ENCODE measurements at places on chromosomes 1 and 21. TPM values are rescaled to one million over a fixed set of nuclear protein-coding genes. Genes with fewer than 3 reads are reported as not detected.
A peak's percentile ranks its signal among the peaks of the same experiment; 100 is the strongest.

GRCh38 chr1:115379943-115380342 is 41.9 kb upstream of the NGF start:
- DNase-seq, result no peak
- no peak overlapping the region for H3K4me3 ChIP-seq
- no peaks in the 10 kb centered on the region for H3K36me3 ChIP-seq
- no peak overlapping the region for H3K27ac ChIP-seq

The TPRG1L gene
- 8.4 TPM for total RNA-seq

The SEC16B gene
- not detected for total RNA-seq

DNA sequence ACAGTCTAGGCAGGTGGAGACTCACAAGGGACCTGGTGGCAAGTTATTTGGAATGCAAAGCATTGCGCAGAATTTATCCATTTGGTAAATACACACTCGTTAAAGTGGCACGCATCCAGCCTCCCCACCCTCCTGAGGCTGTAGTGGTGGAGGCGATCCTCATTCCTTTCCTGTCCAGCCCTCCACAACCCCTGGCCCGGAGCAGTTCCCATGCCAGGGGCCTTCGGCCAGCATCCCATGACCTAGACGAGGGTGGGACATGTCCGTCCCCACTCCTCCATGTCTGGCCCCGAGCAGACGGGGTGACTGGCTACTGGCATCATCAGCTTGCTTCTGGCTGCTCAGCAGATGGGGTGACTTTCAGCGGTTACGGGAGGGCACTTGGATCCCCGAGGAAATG is 281.5 kb upstream of the VAMP3 start:
- H3K27me3 ChIP-seq, result peaks cover 5% of the 10 kb centered on the region
- no peaks in the 10 kb centered on the region for H3K36me3 ChIP-seq
- no peak overlapping the region for H3K27ac ChIP-seq
- H3K4me3 ChIP-seq, result no peak overlapping the region
- DNase-seq, result no peak
- no peaks in the 10 kb centered on the region for H3K4me1 ChIP-seq

GRCh38 chr1:19163261-19163660 is 46.8 kb downstream of the UBR4 start:
- no peaks in the 10 kb centered on the region for H3K4me1 ChIP-seq
- no peak overlapping the region for H3K4me3 ChIP-seq
- H3K27ac ChIP-seq, result no peak overlapping the region
- no peak for DNase-seq
- peaks cover 100% of the 10 kb centered on the region for H3K36me3 ChIP-seq

DNA sequence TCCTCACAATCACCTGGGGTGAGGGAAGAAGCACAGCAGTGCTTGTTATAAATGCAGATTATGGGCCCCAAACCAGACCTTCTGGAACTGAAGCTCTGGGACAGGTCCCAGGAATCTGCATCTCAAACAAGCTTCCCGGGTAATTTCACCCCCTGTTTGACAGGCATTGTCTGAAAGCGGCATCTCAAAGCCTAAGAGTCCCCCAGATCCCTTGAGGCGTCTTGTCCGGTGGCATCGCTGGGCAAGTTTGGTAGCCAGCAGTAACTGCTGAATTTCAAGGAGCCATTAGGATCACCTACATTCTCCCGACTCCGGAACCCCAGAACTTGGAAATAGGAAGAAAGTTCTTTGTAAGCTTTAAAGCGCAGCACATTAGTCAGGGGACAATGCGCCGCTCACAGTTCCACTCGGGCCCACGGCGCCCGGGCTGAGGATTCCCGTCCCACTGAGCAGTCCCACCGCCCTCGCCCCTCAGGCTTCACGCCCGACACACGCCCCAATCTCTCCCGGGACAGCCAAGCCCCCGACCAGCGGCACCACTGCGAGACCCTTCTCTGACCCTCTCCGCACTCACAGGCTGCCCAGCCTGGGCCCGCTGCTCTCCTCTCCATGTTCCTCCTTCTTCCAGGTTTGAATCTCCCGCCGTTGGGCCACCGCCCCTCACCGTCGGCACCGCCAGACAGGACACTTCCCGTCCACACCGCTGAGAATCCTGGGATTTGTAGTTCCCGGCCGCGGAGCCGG is at the start of gene IQGAP3:
IQGAP3 (minus strand) TSS at position 647 of the 744 bp plus-strand sequence; CDS start at position 611, 36 bp downstream.
- H3K4me1 ChIP-seq, result peaks cover 19% of the 10 kb centered on the region
- no peaks in the 10 kb centered on the region for H3K27me3 ChIP-seq
- peaks cover 6% of the 10 kb centered on the region for H3K36me3 ChIP-seq
- H3K27ac ChIP-seq, result peak within 1 kb of the TSS; percentile 43
- H3K4me3 ChIP-seq, result peak within 1 kb of the TSS; percentile 84
- DNase-seq, result peak; percentile 90

GRCh38 chr1:222732216-222733159 is 4.5 kb upstream of the FAM177B start:
- no peaks in the 10 kb centered on the region for H3K4me1 ChIP-seq
- no peaks in the 10 kb centered on the region for H3K27me3 ChIP-seq
- H3K27ac ChIP-seq, result no peak overlapping the region
- no peak overlapping the region for H3K4me3 ChIP-seq
- no peak for DNase-seq
- peaks cover 68% of the 10 kb centered on the region for H3K36me3 ChIP-seq

DNA sequence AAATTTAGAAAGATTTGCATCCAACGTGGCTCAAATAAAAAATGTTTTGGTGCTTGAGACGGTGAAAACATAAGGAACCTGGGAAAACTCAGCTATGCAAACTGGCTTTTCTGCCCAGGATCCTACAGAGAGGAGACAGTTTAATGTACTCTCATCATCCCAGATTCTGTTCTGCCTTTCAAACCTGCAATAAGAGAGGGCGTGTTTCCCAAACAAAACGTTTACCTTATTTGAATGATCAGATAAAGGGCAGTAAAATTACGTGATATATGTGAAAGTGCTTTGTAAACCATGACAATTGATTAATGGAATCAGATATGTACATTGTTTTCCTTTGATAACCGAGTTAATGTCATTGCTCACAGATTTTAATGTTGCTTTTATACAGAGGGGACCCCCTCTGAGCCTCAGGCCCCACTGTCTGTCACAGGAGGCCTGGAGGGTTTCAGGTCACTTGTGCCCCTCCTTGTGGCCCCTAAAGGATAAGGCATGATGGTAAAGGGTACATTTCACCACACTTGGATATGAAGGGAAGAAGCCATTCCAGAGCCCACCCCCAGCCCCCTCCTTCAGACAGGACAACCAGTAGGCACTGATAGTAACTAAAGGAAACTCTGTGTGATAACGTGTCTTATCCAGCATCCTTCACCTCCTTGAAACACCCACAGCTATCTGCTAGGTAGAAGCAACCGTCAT is 157.6 kb downstream of the EDEM3 start:
- H3K4me3 ChIP-seq, result no peak overlapping the region
- no peak for DNase-seq
- peaks cover 7% of the 10 kb centered on the region for H3K27me3 ChIP-seq
- no peak overlapping the region for H3K27ac ChIP-seq
- H3K36me3 ChIP-seq, result no peaks in the 10 kb centered on the region

- no peak overlapping the region for H3K27ac ChIP-seq
- peaks cover 38% of the 10 kb centered on the region for H3K36me3 ChIP-seq
- no peak for DNase-seq
- H3K27me3 ChIP-seq, result no peaks in the 10 kb centered on the region
- peaks cover 20% of the 10 kb centered on the region for H3K4me1 ChIP-seq
These were observed 23.2 kb downstream of the GALNT2 start for GRCh38 chr1:230090194-230090711.

GRCh38 chr21:39612233-39613040 is at the start of gene B3GALT5:
TSS of gene B3GALT5 (plus strand) at chr21:39612940. CDS start at chr21:39660560, 47,620 bp downstream.
- DNase-seq, result no peak
- no peaks in the 10 kb centered on the region for H3K36me3 ChIP-seq
- no peaks in the 10 kb centered on the region for H3K4me1 ChIP-seq
- no peak within 1 kb of the TSS for H3K4me3 ChIP-seq
- H3K27ac ChIP-seq, result no peak within 1 kb of the TSS
- H3K27me3 ChIP-seq, result peaks cover 22% of the 10 kb centered on the region

The LCK gene
- total RNA-seq, result 0.38 TPM

GRCh38 chr21:25512095-25513081 is 94.9 kb downstream of the MRPL39 start:
- no peaks in the 10 kb centered on the region for H3K4me1 ChIP-seq
- no peak overlapping the region for H3K27ac ChIP-seq
- no peaks in the 10 kb centered on the region for H3K36me3 ChIP-seq
- no peak overlapping the region for H3K4me3 ChIP-seq
- no peak for DNase-seq

- peaks cover 57% of the 10 kb centered on the region for H3K27me3 ChIP-seq
- no peak overlapping the region for H3K27ac ChIP-seq
- no peak overlapping the region for H3K4me3 ChIP-seq
- no peak for DNase-seq
These were observed 61.4 kb downstream of the KAZN start for GRCh38 chr1:14659913-14660312.

The VPS26C gene
- 41.8 TPM for total RNA-seq

The TSPAN1 gene
- total RNA-seq, result 0.58 TPM

GRCh38 chr1:155069551-155070157 is 6.1 kb downstream of the EFNA4 start:
- H3K4me3 ChIP-seq, result no peak overlapping the region
- H3K4me1 ChIP-seq, result peaks cover 32% of the 10 kb centered on the region
- peaks cover 15% of the 10 kb centered on the region for H3K36me3 ChIP-seq
- DNase-seq, result peak; percentile 47

- H3K27me3 ChIP-seq, result no peaks in the 10 kb centered on the region
- H3K4me1 ChIP-seq, result peaks cover 40% of the 10 kb centered on the region
- H3K36me3 ChIP-seq, result no peaks in the 10 kb centered on the region
- DNase-seq, result peak; percentile 78
- H3K4me3 ChIP-seq, result no peak overlapping the region
These were observed 1.0 kb upstream of the ATP2B4 start for GRCh38 chr1:203625628-203626019.

The PERM1 gene
- total RNA-seq, result not detected

- no peak for DNase-seq
These were observed 684 bp upstream of the MCL1 start for GRCh38 chr1:150579945-150580642.

DNA sequence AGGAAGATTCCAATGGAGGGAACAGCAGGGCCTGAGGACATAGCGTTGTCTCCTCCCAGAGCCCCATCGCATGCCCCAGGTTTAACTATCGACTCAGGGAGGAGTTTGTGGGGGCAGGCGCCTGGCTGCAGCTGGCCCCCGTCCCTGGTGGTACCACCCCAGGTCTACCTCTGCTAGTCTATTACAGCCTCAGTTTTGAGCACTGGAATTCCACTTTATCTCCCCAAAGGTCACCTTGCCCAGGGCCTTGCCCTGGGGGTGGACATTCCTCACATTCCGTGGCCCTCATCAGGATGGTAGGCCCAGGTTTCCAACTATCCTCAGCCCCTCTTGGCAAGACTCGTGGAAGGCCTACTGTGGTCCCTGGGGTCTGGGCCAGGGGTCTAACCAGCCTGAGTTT is 65.4 kb upstream of the SSBP3 start:
- H3K4me1 ChIP-seq, result peaks cover 2% of the 10 kb centered on the region
- no peaks in the 10 kb centered on the region for H3K27me3 ChIP-seq
- no peak for DNase-seq
- no peak overlapping the region for H3K4me3 ChIP-seq

The TMPRSS2 gene
- total RNA-seq, result 0.20 TPM

- no peaks in the 10 kb centered on the region for H3K27me3 ChIP-seq
- DNase-seq, result no peak
- H3K36me3 ChIP-seq, result no peaks in the 10 kb centered on the region
- no peak overlapping the region for H3K27ac ChIP-seq
- H3K4me1 ChIP-seq, result no peaks in the 10 kb centered on the region
These were observed 42.1 kb upstream of the OSBPL9 start for GRCh38 chr1:51574796-51575195.

DNA sequence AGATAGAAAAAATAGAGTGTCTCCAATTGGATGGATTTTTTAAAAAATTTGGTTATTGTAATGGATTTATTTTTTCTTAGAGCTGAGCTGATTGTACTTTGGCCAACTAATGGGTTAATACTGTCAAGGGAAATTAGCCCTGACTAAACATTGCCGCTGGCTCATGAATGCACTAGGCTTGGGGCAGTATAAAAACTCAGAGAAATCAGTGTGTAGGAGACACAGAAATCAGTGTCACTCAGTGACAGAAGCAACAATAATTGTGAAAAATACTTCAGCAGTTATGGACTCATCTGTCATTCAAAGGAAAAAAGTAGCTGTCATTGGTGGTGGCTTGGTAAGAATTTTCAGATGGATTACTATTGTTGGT is at the start of gene KMO:
KMO (plus strand) TSS at position 217 of the 370 bp plus-strand sequence; CDS start at position 284, 67 bp downstream.
- H3K36me3 ChIP-seq, result no peaks in the 10 kb centered on the region
- peak within 1 kb of the TSS; percentile 31 for H3K4me3 ChIP-seq
- peak; percentile 35 for DNase-seq
- peak within 1 kb of the TSS; percentile 48 for H3K27ac ChIP-seq

DNA sequence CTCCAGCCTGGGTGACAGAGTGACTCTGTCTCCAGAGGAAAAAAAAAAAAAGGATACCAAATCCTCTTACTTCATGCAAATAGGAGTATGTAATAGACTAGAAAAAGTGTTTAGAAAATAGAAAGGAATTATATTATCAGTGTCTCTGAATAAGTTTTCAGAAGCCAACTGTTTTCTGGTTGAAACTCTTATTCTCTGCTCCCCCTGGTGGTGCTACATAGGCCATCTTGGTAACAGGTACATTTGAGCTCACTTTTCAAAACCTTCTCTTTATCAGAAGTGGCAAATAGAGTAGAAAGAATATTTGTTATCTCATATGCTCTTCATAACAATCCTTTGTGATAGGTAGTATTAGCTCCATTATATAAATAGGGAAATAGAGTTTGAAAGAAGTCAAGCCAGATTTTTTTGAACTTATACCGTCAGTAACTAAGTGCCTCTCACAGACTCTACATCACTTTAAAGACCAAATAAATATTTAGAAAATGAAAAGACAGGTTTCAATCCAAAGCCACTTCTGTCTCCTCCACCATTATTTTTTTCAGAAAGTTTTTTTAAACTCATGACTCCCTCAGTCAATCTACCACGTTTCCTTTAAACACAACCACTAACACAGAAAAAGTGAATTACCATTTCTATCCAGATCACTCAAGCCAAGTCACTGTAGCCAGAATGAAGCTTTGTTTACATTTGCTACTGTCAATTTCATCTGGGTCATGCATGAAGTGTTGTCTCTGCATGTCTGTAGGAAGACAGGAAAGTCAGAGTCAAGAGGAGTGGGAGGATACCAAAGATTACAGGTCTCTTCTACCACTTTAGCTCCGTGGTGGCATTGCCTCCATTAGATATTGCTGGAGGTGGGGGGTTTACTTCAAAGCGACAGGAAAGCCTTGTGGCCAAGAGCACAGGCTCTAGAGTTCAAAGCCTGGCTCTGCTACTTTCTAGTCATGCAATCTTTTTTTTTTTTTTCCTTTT is 45.6 kb downstream of the IL23R start:
- peaks cover 49% of the 10 kb centered on the region for H3K36me3 ChIP-seq
- no peak overlapping the region for H3K27ac ChIP-seq
- H3K27me3 ChIP-seq, result no peaks in the 10 kb centered on the region
- H3K4me1 ChIP-seq, result 0 out of 2 replicates have a peak, but pooled peaks cover 4% of the 10 kb centered on the region
- no peak overlapping the region for H3K4me3 ChIP-seq

DNA sequence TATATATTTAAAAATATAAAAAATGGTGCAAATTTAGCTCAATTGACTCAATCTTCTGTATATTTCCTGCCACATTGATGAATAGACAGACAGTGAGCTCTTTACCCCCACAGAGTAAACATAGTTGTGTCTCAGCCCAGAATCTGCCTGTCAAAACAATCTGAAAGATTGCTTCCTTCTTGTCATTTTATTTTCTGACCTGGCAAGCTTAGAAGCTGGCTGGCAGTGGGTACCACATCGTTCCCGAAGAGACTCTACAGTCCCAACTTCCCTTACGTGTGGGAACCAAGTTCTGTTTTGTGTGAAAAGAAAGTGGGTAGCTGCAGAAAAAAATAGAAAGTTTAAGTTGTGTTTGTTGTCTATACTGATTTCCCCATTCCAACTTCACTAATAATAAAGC is 629.3 kb upstream of the NEGR1 start:
- H3K27me3 ChIP-seq, result no peaks in the 10 kb centered on the region
- no peak overlapping the region for H3K4me3 ChIP-seq

The CYP4Z1 gene
- total RNA-seq, result not detected

- peaks cover 2% of the 10 kb centered on the region for H3K4me1 ChIP-seq
- no peak for DNase-seq
- H3K4me3 ChIP-seq, result no peak overlapping the region
These were observed 21.8 kb downstream of the DHRS3 start for GRCh38 chr1:12596007-12596821.
